ENCODE measurements at places on chromosomes 12 and 14. TPM values are rescaled to one million over a fixed set of nuclear protein-coding genes. Genes with fewer than 3 reads are reported as not detected.

The RIC8B gene
- 8.2 TPM for total RNA-seq

The CACNA1C gene
- total RNA-seq, result 0.02 TPM

The PPP1R12A gene
- 31.3 TPM for total RNA-seq

The STAC3 gene
- 0.54 TPM for total RNA-seq

The IAPP gene
- total RNA-seq, result not detected

The ZNF26 gene
- total RNA-seq, result 6.3 TPM

The SLC25A47 gene
- not detected for total RNA-seq

The LRRK2 gene
- 1.7 TPM for total RNA-seq
